ENCODE measurements at places on chromosomes 12 and 14.

- DNase-seq = no peak
These were observed 2.6 kb upstream of the WNT10B start for GRCh38 chr12:48973941-48974673.

DNA sequence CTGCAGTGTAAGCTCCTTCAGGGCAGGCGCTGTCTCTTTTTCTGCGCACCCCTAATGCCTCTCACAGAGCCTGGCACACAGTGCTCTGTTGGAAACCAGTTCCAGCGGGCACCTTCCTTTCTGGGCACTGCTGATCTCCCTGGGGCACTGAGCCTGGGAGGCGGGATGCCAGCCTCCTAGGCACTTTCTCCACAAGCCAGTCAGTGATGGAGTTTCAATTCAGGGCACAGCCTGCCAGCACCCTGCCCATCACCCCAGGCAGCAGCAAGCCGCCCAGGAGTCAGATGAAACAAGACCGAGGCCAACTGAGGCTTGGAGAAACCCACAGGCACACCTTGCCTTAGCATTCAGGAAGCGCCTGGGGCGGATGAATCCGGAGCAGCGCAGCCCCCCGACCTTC is 5.7 kb upstream of the CTDSP2 start:
- DNase-seq = no peak

- DNase-seq = no peak
These were observed 46.6 kb downstream of the SMIM41 start for GRCh38 chr12:52126050-52126604.

DNA sequence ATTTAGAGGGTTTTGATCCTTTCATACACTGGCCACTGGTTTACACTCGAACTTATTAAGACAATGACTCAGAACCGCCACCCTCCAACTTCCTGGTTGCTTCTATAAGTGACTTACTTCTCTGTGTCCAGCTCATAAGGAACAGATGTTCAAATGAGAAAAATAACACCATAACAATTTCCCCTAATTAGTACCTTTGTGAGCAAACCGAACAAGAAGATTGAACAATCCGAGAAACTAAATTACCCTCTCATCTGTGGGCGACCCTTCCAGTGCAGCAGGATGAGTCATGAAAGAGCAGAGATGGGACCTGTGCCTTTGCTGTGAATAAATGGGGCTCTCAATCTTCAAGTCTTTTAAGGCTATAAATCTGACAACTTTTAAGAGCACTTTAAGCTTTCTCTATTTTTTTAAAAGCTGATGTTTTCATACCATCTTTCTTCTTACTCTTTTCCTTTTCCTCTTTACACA is 146.8 kb upstream of the RASSF8 start:
- DNase-seq = no peak

- peak; percentile 84 for DNase-seq
These were observed 58.7 kb upstream of the GZMB start for GRCh38 chr14:24692382-24693352.

GRCh38 chr12:42396473-42397259 is 70.7 kb downstream of the PPHLN1 start:
- no peak for DNase-seq

GRCh38 chr12:120093592-120094355 is 22.8 kb downstream of the RAB35 start:
- no peak for DNase-seq

DNA sequence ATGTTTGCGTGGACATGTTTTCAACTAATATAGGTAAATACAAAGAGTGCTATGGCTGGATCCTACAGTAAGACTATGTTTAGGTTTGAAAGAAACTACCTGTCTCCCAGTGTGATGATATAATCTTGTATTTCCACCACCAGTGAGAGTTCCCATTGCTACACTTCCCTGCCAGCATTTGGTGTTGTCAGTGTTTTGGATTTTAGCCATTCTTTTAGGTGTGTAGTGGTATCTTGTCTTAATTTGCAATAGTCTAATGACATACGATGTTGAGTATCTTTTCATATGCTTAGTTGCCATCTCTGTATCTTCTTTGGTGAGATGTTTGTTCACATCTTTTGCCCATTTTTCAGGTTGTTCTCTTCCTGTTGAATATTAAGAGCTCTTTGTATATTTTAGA is 103.5 kb downstream of the RALGAPA1 start:
- DNase-seq = no peak

- DNase-seq = no peak
These were observed 19.6 kb downstream of the CLMN start for GRCh38 chr14:95300002-95300696.

DNA sequence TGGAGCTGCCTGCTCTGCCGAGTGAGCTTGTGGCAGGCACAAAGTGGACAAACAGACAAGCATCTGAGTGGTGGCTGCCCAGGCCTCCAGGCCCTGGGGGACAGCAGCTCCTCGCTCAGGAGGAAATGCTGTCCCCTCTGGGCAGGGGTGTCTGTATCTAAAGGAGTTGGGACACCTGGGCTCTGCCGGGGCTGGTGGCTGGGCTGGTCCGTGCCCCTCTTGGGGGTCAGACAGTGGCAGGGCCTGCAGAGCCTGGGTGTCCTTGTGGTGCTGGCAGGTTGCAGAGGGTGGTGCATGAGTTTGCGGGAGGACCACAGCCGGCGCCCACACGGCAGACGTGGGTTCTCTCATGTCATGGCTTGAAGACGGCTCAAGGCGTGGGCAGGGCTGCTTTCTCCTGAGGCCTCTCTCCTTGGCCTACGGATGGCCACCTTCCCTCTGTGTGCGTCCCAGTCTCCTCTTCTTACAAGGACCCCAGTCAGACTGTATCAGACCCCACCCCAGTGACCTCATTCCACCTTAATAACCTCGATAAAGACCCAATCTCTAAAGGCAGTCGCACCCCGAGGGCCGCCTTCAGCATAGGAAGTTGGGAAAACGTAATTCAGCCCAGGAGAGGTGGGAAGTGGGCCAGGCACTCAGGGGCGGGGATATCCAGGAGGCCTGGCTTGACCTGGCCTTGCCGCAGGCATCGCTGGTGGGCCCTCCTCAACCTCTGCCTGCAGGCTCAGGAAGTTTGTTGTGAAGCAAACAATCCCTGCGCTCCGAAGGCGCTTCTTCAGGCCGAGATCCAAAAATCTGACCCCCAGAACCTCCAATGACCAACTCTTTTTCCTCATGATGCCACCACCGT is 110.0 kb downstream of the KIF26A start:
- no peak for DNase-seq

DNA sequence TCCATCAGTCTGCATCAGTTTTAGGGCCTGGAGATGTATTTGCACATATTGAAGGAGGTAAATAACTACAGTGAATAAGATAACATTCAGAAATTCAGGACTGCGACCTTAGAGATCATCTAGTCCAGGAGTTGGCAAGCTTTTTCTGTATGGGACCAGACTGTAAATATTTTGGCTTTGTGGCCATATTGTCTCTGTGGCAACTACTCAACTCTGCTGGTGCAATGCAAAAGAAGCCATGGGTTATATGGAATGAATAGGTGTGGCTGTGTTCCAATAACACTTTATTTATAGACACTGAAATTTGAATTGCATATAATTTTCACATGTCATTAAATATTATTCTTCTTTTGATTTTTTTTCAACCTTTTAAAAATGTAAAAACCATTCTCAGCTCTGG is 156.6 kb downstream of the METTL25 start:
- DNase-seq = no peak

GRCh38 chr12:101803978-101804377 is 26.8 kb downstream of the GNPTAB start:
- no peak for DNase-seq

GRCh38 chr14:92794547-92794941 is 439 bp downstream of the GOLGA5 start:
- no peak for DNase-seq

DNA sequence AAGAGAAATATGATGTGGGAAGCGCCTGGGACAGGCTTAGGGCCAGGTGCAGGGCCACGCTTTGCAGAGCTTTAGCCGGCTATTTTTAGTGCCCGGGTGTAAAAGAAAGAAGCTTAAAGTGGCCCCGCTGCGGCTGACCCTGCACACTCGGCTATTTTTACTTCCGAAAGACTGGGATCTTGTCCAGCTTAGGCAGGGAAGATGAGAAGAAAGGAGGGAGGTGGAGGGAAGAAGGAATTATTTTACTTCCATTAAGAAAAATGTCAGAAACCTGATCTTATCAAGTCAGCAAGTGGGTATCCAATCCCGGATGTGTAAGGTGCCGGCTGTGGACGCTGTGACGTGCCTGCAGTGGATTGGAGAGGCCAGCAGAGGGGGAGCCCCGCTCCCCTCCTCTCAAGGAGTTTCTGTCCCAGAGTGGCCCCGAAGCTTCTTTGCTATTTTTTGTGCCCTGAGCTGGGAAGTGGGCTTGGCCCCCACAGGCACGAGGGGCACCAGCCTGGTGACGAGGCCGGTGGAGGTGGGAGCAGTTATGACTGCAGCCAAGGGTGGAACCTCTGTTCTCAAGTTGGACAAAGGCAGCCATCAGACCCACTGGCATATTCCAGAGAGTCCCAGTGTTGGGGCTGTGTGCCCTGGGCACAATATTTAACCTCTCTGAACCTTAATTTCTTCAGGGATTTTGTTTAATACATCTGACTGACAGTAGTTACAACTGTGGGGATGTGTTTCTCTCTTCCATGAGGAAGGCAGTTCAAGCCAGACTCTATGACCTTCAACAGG is 97.7 kb downstream of the ESRRB start:
- no peak for DNase-seq

All from CD4-positive, alpha-beta T cell treated with Interleukin-2 at 100 ng/mL for 4 hours (primary cell).